ENCODE measurements at places on chromosomes 16 and 17.

DNA sequence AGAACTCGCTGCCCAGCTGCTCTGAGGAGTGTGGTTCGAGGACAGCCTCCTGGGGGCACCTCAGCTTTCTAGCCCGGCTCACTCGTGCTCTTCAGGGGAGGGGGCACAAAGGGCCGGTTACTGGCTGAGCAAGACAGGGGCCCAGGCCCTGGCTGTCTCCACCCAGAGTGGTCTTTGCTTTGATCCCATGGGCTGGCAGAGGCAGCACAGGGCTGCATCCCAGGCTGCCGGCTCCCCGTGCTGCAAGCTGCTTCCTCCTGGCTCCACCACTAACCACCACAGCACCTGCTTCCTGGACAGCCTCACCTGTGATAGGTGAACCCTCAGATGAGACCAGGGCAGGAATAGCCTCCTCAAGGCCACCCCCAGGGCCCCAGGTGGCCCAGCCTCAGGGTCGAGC is 6.8 kb downstream of the SPPL2C start:
- no peak for DNase-seq

- no peak for DNase-seq
Measured at GRCh38 chr16:68400083-68400923, 48.0 kb downstream of the SMPD3 start.

DNA sequence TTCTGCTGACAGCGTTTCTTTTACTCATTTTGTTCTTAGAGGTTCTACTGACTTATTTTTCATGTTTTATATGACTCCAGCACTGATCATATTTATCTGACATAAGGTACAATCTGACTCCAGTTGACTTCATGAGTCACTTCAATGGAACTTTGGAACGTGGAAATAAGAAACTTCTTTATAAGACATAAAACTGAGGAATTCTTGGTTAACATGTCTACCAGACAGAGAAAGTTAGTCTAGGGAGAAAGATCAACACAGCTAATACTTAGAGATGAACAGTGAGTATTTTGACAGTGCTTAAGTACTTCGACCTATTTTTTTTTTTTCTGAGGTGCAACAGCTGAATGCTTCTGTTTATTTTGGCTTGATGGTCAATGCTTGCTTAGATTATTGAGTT is 679.5 kb downstream of the KCNJ2 start:
- DNase-seq, result peak; percentile 66

GRCh38 chr17:5583426-5584382 is 605 bp downstream of the NLRP1 start:
- DNase-seq, result no peak

- DNase-seq, result peak; percentile 83
Measured at GRCh38 chr17:37702598-37702997, 42.3 kb downstream of the HNF1B start.

GRCh38 chr17:60406887-60407286 is 15.0 kb upstream of the USP32 start:
- no peak for DNase-seq

Measured in ELR (cell line).